ENCODE measurements at places on chromosomes 13 and 19.

GRCh38 chr19:13152356-13152973 lies 2.3 kb downstream of the IER2 start:
- no peak for DNase-seq

GRCh38 chr13:46648166-46648607 lies 95.2 kb downstream of the LRCH1 start:
- no peak for DNase-seq

DNA sequence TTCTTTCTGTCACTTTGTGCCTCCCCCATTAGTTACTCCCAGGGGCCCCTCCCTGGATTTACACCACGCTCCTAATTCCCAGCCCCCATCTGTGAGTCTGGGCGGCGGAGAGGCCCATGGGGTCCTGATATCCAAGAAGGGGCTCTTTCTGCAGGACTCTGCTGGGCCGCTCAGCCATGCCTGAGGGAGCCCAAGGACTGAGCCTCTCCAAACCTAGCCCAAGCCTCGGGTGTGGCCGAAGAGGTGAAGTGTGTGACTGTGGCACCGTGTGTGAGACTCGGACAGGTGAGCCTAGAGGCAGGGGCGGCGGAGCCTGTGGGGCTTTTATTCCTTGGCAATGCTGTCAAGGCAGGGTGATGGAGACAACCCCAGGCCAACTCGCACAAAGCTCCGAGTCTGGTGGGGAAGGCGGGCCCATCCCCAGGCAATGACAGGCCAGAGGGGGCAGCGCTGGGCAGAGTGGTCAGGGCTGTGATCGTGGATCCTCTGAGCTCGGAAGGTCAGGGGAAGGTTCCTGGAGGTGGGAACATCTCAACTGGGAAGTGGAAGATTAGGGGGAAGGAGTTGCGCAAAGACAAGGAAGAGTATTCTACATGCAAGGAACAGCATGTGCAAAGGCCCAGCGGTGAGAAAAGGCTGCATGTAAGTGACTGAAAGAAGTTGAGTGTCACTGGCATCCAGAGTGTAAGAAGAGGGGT lies 1.6 kb downstream of the PLEKHG2 start:
- DNase-seq, result no peak

DNA sequence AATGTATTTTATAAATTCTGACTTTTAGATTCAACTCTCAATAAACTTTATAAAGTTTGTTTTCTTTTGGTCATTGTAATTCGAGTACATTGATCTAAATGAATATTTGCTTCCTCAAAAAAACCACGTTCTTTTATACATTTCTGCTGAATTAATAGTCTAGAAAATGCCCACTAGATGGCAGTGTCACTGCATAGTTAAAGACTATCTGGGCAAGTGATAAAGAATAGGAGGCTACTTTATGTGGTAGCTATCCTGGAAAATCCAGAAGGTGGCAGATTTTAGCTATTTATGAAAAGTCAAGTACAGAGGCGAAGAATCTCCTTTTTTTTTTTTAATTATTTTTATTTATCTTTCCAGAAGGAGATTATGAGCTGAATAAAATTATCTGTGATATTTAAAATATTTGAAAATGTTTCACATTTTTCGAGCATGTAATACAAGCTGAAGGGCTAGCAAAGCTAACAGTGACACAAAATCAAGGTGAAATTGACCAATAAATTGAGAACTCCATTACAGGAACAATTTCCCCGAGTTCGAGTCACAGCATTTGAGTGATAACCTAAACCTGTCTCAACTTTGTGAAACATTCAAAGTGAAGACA lies 221.8 kb downstream of the OLFM4 start:
- DNase-seq, result peak; percentile 2

DNA sequence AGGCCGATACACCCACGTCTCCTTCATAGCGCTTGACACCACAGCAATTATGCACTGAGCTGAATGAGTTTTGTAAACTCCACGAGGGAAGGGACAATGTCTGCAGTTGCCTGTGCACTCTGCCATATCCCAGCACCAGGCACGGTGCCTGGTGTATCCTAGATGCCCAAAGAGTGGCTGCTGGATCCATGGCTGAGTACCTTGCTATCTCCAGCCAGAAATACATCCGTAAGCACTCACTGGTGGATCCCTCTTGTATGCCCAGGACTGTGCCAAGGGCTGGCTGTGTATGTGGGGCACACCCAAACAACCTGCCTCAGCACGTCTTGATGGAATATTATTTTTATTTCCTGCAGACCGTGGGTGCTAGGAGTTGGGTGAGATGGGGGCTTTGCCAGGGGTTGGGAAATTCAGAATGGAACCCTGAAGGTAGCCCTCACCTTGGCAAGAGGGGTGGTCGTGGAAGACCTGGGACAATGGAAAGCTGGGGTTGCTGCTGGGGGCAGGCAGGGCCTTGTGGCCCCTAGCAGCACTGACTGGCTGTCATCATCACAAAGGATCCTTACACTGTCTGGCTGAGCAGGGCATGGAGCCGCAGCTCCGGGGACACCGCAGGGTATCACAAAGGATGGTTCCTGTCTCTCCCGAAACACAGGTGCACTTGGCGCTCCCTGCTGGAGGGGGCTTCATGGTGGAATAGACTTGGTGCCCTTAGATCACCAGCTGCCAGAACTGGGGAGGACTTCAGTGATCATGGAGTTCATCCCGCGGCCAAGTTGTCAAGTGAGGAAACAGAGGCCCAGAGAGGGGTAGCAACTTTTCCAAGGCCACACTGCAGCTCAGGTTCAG lies 131.3 kb downstream of the URI1 start:
- no peak for DNase-seq
